ENCODE measurements at places on chromosomes 4 and X. TPM values are rescaled to one million over a fixed set of nuclear protein-coding genes. Genes with fewer than 3 reads are reported as not detected.
A peak's percentile ranks its signal among the peaks of the same experiment; 100 is the strongest.

DNA sequence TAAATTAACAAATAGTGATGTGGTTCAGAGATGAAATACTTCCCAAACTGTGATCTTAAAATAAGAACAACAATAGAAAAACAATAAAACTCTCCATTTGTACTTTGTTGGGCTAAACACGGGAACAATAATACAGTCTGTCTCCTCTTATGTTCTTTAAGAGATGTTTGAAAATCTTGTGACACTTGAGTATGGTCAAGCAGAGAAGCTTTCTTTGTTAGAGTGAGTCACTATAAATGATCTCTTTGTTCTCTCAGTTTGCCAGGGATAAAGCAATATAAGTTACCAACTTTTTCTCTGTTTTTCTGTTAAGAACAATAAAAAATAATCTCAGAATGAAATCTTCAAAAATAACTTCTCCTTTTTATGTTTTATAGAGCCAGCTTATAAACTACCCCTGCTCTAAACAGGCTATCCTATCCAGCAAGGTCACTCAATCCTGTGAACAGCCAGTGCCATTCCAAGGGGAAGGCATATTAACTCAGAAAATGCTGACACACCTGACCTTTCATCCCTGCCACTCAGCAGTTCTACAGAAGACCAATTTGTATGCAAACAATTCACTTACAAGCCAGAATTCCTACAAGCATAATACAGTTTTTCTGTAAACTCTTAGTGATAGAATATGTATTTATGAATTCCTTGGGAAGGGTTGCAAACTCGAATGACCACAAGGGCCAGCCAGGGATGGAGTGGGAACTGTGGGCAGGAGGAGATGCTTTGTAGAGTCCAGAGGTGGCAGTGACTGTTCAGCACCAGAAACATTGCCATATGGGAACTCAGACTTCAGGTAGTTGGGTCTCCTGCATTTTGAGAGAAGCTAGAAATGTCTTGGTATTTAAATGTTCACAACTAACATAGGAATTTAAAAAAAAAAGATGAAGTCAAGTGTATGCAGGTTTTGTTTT is 52.2 kb downstream of the AFM start:
- DNase-seq, result peak; percentile 23

DNA sequence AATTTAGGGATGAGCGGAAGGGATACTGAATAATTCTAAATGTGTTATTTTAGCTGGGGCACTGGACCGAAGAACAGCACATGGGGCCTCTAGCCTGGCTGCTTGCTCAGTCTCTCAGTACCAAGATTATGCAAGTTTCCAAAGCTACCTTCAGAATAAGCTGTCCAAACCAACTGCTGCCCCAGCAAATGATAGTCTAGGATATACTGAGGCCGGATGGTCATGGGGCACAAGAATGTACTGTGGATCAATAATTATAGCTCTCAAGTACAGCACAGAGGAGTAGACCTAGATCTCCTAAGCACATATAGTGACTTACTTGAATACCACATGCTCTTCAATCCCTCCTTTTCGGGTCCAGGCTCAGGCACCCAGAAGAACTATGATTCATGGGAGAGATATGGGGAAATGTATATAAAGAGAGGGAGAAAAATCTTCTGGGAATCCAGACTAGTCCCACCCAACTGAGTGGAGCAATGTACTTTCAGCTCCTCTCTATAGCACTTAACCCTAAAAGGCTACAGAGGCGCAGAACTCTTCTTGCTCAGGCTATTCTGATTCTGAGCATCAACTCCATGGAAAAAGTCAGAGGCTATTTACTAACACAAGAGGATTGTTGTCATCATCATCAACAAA is 160.3 kb upstream of the GPC4 start:
- no peak for DNase-seq

GRCh38 chr4:1721003-1721665 is at the start of the genes TACC3 and TMEM129:
TACC3 (plus strand) TSS chr4:1721521; CDS start chr4:1723422, 1,901 bp downstream.
TMEM129 (minus strand) TSS chr4:1721323; CDS start chr4:1720837, 486 bp downstream.
- DNase-seq, result peak; percentile 94

GRCh38 chr4:28360681-28361080 is 1500.0 kb downstream of the STIM2 start:
- DNase-seq, result no peak

- DNase-seq, result no peak
Observed at GRCh38 chr4:87442889-87443288, 20.5 kb downstream of the NUDT9 start.

DNA sequence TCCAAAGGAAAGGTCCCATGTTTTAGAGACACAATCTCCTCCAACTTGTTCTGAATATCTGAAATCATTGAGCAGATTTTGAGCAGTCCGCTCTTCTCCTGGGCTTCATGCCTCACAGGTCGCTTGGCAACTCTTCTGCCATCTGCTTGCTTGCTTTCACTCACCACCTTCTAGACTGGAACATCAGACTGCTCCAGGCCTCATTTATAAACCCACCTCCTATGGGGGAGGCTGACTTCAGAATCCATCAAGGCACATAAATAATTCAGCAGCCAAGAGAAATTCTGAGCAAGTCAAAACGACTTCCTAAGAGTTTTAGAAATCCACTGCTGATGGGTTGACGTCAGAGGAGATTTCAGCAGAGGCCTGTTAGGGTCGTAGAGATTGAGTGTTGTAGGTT is 64.1 kb downstream of the FAM184B start:
- DNase-seq, result no peak

GRCh38 chr4:39814403-39815185 is 116.7 kb downstream of the UBE2K start:
- DNase-seq, result no peak

GRCh38 chrX:48511560-48511959 is 2.8 kb downstream of the PORCN start:
- DNase-seq, result peak; percentile 69

DNA sequence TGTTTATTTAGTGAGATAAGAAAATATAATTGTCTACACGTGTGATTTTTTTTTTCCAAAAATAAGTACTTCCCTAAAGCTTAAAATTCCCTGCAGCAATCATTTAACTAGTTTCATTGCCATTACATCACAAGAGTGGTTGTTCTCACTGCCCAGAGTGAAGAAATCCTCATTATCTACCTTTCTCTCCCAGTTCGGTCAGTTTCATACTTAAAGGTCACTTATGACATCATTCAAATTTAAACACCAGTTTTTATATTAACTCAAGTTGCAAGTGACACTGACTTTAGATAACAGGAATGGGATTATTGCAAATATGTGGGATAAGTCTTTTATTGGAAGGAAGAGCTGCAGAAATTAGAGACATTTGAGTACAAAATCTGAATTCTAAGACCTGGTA is 1699.8 kb upstream of the IGFBP7 start:
- DNase-seq, result no peak

- peak; percentile 8 for DNase-seq
Observed at GRCh38 chr4:132114885-132115284, 1034.2 kb upstream of the PCDH10 start.

- no peak for DNase-seq
Observed at GRCh38 chr4:7286798-7287197, 94.5 kb downstream of the SORCS2 start.

DNA sequence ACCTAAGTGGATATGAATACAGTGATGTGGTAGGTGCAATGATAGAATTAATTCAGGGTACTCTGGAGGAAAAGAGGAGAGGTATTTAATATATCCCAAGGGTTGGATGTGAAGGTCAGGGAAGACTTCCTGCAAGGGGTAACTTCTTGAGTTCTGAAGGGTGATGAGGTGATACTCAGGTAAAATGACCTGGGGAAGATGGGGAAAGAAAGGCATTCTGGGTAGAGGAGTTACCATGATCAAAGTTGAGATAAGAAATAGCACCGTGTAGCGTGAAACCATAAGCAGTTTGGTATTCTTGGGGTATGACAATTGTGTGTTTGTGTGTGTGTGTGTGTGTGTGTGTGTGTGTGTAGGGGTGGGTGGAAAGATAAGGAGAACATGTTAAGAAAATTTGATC is 270.4 kb upstream of the LCORL start:
- no peak for DNase-seq

GRCh38 chr4:168550064-168550766 is 53.4 kb downstream of the PALLD start:
- DNase-seq, result peak; percentile 4

- DNase-seq, result peak; percentile 66
Observed at GRCh38 chr4:140014284-140014683, 139.7 kb downstream of the MAML3 start.

DNA sequence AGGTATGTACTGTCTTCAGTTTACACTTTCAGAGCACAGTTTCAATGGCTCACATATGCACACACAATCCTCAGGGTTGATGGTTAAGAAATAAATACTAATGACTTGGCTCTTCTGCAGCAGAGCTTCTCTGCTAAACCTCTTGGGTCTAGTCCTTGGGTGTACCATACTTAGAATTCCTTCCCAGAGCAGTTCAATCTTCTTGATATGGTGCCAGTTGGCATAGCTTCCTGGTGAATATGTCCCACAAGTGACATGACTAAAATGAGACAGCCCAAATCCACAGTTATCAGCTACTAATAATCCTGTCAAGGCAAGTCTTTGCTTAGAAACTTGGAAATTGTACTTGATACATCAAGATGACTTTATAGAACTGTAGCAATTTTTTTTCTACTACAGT is 654.4 kb downstream of the IQCM start:
- DNase-seq, result peak; percentile 39

DNA sequence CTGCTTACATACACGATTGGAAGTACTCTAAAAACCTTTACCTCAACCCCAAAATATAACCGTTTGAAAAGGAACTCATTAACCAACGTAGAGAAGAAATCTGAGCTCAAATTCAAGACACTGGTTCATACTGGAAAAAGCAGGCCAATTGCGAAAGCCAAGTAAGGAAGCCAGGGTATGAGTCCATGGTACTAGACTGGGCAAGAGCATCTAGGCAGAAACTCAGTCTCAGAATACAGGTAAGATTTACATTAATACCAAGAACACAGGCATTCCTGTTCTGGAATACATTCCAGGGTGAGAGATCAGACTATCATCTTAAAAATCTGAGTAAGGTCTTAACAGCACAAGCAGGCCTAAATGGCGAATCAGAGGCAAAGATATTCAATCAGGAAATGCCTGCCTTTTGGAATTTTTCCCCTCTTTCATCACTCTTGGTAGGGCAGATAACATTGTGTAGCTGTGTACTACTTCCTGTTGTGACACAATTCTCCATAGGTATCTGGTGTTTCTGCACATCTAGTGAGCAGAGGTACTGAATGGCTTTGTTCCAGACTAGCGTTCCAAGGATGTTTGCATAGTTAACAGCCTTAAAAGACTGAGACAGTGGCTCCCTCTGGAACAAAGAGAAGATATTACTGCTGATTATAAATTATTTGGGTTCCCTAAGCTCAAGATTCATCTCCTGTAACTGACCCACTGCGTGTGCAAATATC is 311.3 kb downstream of the PCDH19 start:
- DNase-seq, result no peak

DNA sequence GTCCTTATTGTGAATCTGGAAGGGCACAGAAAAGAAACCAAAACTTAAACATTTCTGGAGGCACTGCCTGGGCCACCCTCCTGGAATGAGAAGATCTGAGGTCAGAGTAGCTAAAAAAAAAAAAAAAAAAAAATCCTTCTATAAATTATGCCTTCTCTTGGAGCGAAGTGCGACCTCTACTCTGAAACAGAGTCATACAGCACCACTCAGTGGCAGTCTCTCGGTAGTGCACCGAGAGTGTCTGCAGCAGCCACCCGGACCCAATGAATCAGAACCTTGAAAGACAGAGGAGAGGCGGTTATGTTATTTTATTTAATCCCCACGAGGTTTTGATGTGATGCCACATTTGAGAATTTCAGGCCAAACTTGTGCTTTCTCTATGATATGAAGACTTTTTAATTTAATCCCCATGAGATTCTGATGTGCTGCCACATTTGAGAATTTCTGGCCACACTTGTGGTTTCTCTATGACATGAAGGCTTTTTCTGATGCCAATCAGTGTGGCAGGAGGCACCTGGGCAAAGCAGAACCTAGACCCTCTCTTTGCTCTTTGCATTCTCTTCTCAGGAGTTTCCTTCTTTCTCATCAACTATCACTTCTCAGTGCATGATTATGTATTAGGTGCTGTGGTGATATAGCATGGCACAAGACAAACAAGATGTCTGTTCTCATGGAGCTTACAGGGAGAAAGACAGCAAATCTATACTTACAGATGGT is 5.6 kb upstream of the CT47C1 start:
- peak; percentile 82 for DNase-seq

- DNase-seq, result no peak
Observed at GRCh38 chr4:129167640-129168260, 71.8 kb downstream of the C4orf33 start.

DNA sequence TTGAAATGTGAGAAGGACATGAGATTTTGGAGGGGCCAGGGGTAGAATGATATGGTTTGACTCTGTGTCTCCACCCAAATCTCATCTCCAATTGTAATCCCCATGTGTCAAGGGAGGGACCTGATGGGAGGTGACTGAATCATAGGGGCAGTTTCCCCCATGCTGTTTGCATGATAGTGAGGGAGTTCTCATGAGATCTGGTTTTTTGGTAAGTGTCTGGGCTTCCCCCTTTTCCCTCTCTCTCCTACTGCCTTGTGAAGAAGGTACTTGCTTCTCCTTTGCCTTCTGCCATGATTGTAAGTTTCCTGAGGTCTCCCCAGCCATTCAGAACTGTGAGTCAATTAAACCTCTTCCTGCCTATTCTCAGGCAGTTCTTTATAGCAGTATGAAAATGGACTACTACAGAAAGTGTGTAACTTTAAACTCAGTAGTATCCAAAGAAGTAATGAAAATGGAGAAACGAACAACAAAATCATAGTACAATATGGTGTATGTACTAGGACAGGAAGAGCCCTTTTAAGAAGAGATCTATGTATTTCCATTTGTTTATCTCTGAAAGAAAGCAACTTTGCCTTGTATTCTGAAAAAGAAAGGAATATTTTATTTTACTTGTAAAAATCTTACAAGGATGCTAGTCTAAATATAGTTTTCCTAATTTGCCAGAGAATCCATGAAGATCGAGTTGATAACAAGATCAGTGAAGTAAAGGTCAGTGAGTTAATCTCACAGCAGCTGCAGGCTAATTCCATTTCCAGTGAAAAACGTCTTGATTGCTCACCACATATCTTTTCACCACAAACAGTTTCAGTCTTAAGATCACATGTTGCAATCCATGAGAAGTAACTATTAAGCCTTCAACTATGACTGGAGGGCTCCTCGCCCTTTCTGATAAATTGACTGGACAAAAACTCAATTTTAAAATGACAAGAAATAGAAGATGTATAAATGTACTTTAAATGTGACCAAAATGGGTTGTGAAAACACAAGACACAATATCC is 20.5 kb downstream of the PKD2 start:
- DNase-seq, result peak; percentile 57

DNA sequence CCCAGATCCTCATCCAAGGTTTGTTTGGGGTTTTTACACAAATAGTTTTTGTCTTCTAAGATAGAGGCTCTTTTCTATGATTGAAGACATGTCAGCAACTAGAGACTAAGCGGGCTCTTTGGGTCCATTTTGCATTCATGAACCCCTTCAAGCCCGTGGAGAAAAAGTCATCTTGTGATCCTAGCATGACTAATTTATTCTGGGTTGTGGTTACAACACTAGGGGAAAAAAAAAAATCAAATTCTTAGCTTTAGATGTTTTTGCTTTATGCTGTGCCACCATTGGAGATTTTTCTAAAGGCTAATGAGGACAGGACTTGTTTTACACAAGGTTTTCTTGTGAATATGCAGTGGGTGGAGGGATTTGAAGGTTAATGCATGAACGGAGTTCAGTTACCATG is 440.0 kb downstream of the PCDH7 start:
- DNase-seq, result no peak

The SPANXC gene
- total RNA-seq, result not detected

The TMPRSS11A gene
- total RNA-seq, result not detected

The TEX13D gene
- total RNA-seq, result not detected

The DKC1 gene
- 89.2 TPM for total RNA-seq

The ZNF718 gene
- total RNA-seq, result 3.8 TPM

The TEX28 gene
- 0.11 TPM for total RNA-seq

The NR3C2 gene
- total RNA-seq, result 1.2 TPM

The RAB40A gene
- total RNA-seq, result not detected
